Stimulated activated CD8-positive, alpha-beta memory T cell treated with anti-CD3 and anti-CD28 coated beads, Interleukin-15, amount 100 ng/mL, for 4 hours (primary cell): ENCODE measurements at places on chromosomes 7 and 10.
A peak's percentile ranks its signal among the peaks of the same experiment; 100 is the strongest.

GRCh38 chr10:89274928-89275327 is 23.4 kb upstream of the LIPA start:
- no peak for DNase-seq

GRCh38 chr10:133441780-133442179 is 12.0 kb upstream of the SCART1 start:
- DNase-seq: no peak

DNA sequence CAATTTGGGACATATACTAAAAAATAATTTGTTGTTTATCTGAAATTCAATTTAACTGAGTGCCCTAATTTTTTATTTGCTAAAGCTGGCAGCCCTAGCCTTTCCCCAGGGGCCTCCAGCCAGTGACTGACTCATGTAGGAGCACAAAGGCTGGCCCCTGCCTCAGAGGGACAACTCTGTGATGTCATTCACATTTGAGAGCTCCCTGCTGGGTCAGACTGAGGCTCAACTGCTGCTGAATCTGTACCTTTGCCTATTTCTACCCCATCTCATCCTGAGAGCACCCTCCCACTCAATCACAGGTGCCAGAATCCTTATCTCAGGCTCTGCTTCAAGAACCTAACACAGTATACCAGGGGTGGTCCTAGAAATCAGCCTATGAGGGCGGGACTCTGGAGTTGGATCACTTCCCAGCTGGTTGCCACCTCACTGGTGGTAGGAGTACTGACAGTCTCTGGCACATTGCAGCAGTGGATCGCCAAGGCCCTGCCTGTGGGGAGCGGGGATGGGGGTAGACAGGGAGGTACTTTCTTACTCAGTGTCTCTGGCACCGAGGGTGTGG is 11.6 kb downstream of the GCK start:
- no peak for DNase-seq

DNA sequence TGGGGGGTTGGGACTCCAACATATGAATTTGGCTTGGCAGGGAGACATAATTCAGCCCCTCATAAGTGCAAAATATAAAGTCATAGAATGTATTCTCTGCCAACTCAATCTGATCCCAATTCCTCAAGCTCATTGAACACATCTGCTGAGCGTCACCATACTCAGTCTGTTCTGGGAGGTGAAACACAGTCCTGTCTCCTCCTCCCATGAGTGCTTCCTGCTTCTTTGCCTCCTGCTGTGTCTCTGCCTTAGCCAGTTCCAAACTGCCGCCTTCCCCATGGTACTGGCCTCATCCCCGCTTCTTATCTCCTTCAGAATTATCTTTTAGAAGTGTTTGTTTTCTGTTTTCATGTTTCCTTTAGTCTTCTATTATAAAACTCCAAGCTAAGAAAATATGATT is 365.5 kb downstream of the TNS3 start:
- no peak for DNase-seq

DNA sequence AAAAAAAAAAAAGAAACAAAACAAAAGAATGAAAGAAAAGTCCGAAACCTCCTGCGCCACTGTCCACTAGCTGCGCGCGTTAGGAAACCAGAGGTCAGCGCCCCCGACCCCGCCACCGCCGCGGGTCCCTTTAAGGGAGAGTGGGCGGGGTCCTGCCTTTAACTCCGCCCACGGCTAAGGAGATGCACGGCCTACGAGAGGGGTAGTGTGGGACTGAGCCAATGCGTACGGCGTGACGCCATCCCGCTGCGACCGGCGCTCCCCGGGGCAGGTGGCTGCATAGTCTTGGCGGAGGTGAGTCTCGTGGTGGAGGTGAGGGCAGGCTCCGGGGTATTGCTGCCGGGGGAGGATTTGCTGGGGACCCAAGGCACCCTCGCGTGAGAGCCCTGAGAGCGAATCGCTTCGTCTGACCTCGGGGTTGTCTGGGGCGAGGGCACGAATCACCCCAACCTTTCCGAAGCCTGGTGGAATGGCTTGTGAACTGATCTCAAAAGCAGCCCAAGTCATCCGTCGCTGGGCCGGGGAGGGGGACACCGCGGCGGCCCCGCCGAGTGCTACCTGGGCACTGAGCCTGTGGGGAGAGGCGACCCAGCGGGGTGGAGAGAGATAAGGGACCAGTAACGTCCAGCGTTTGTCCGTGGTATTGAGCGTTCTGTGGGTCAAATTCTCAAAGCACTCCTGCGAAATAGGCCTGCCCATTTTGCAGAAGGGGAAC is at the start of gene MRPS17:
TSS of gene MRPS17 (plus strand) at position 241 of the 715 bp plus-strand sequence. CDS start 1,319 bp downstream, outside the sequence.
- DNase-seq: peak; percentile 90

DNA sequence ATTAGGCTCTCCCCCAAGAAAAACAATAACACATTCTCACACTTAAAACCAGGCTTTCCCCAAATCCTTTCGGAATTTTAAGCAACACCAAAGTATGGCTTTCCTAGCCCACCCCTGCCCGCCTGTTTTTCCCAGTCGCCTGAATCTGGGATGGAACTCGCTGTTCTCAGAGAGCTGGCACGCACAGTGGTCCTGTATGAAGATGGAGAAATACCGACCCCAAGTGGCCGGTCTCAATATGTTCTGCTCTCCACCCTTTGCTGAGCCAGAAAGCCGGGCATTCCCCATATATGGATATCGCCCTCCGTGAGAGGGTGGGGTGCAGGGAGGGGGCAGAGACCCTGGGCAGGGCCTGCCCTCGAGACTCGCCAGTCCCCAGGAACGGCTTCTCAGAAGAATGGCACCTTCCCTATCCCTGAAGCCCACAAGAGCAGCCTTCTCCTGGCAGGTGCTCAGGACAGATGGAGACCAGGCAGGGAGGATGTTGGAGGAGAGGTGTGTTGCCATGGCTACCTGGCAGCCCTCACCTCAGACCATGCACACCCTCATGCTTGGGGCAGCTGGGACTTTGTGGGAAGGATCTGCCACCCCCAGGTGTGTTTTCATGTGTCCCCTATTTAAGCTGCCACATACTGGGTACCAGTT is 3.4 kb downstream of the TACR2 start:
- DNase-seq: no peak

DNA sequence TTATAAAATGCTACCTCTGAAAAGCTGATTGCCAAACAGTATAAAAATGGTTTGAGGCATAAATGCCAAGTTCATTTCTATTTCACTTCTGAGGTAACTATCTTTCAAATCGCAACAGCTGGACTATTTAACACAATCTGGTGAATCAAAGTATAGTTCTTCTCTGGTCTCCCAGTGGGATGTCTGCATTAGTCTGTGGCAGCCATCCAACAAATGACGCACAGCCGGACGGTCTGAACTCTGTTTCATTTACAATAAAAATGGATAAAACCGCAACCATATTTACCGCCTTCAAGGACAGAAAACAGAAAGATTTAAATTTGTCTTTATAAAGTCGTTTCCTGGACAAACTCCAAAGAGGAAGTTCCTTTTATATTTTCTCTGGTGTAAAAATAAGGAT is 41.9 kb downstream of the ENO4 start:
- DNase-seq: no peak

DNA sequence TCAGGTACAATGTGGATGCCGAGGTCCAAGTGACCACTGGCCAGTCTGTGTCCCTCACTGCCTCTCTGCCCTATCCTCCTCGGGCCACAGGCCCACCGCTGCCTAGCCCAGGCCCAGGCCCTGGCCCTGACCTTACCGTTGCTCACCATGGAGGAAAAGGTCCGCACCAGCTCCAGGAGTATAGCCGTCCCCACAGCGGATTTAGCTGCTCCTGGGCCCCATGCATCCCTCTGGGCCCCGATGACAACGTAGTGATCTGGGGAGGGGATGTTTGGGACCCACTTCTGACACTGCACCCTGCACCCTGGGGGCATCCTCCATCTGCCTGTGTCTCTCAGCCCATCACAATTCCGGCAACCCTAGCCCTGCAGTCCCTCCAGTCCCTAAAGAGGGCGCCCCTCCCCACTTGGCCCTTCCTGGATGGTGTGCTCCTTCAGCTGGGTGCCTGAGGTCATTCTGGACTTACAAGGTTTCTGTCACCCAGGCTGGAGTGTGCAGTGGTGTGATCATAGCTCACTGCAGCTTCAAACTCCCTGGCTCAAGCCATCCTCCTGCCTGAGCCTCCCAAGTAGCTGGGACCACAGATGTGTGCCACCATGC is 12.1 kb downstream of the TFR2 start:
- DNase-seq: no peak

DNA sequence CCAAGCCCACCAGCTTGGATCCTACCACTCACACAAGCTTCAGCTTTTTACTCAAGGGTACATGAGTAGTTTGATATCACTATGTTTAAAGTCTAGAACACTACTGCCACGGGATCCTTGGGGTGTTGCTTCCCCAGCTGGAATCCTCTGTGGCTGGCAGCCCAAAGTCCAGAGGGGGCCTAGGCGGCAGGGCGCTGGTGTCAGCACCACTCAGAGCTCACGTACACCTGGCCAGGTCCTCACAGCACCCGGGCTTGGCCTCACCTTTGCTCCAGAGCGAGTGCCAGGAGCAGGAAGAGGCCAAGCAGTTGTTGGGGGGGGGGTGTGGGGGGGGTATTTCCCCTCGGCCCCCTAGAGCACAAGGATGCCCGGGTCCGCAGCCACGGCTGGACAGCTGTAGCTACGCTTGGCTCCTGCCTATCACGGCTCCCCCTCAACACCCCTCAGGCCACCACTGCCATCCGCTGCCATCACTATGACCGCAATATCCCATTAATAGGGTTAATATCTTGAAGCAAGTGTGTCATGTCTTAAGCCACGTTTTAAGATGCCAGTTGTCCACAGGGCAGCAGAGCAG is 17.0 kb downstream of the ZDHHC6 start:
- DNase-seq: no peak

DNA sequence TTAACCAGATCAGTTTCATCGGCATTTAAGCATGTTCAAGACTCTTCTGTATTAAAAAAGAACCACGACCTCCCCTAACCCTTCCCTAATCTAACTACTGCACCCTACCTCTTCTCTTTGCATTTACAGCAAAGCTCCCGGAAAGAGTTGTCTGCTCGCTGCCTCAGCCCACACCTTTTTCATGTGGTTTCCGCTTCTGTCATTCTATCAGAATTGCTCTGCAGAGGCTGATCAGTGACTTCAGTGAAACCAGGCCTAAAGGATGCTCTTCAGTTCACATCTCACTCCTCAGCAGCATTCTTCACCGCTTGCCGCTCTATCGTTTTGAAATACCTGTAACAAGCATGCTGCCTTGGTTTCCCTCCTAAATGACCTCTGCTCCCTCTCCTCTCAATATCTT is 160.9 kb downstream of the SDK1 start:
- DNase-seq: peak; percentile 60

GRCh38 chr10:625333-625696 is 64.2 kb downstream of the DIP2C start:
- no peak for DNase-seq

- no peak for DNase-seq
These were observed 283.7 kb downstream of the ZEB1 start for GRCh38 chr10:31602541-31603234.

- DNase-seq: no peak
These were observed 67.9 kb downstream of the DAGLB start for GRCh38 chr7:6379886-6380285.

GRCh38 chr10:13904064-13904463 is 317.3 kb downstream of the PRPF18 start:
- DNase-seq: no peak

DNA sequence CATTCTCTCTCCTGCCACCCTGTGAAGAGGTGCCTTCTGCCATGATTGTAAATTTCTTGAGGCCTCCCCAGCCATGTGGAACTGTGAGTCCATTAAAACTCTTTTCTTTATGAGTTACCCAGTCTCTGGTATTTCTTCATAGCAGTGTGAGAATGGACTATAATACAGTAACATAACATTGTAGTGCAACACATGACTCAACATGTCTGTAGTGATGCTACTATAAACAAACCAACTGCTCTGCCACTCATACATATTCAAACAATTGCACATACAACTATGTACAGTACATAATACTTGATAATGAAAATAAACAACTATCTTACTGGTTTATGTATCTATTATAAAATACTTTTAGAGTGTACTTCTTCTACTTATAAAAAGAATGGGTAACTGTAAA is 7.1 kb downstream of the ATOH7 start:
- DNase-seq: no peak

DNA sequence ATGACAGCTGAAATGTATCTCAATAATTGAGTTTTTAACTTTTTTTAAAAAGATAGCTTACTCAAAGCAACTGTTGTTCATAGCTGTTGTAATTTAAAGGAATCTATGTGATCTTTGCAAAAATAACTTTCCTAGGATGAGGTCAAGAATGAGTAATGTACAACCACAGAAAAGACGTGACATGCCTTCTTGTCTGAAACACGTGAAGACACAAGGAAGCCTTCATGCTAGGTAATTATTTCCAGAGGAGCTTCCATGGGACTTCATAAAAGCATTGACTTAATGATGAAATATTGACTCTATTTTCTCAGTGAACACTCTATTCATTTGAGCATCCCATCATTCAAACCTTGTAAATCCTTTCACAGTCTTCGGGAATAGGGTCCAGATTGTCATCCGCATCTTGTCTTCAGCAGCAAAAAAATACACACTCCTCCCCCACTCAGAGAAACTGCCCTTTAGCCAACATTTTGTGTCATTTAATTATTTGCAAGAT is 528.0 kb downstream of the NRG3 start:
- DNase-seq: no peak

- no peak for DNase-seq
These were observed 113.4 kb downstream of the REEP3 start for GRCh38 chr10:63634488-63635065.

GRCh38 chr10:124305131-124305530 is 113.6 kb downstream of the OAT start:
- no peak for DNase-seq

DNA sequence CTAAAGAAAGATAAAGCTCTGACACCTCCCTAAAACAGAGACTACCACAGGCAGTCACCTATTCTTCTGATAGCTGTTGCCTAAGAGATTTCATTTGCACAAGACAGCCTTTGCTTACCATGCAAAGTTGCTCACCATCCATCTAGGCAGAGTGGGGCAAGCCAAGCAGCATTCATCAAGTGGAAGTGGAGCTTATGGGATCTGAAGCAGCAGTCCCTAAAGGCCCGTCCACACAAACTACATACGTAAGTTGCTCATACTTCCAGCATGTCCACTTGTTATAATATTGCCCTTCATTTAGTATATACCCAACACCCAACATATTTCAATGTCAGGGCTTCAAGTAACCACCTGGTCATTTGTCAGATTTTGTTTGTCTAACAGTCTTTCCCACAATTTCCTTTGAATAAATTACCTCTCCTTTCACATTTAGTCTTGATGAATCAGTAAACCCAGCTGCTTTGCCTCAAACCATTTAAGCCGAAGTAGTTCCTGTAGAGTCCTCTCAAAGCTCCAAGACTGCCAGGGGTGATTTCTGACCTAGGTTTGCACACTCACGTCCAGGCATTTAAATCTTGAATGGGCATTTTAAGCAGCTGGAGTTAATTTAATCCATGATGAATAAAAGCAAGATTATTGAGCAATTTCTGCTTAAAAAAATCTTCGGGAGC is 67.9 kb downstream of the ATAD1 start:
- DNase-seq: no peak

- DNase-seq: no peak
These were observed 315.0 kb downstream of the AHR start for GRCh38 chr7:17613338-17614041.

- DNase-seq: no peak
These were observed 200.7 kb downstream of the CELF2 start for GRCh38 chr10:11218395-11218794.

GRCh38 chr7:26574476-26574875 is 282.8 kb downstream of the SNX10 start:
- DNase-seq: no peak
